Eye (tissue), 1 donor: ENCODE measurements at places on chromosomes 5 and 9.
A peak's percentile ranks its signal among the peaks of the same experiment; 100 is the strongest.

GRCh38 chr5:28473531-28474107 lies 1435.2 kb upstream of the CDH9 start:
- peak; percentile 3 for DNase-seq

- DNase-seq, result peak; percentile 45
Observed at GRCh38 chr5:51465165-51465564, 81.9 kb downstream of the ISL1 start.

DNA sequence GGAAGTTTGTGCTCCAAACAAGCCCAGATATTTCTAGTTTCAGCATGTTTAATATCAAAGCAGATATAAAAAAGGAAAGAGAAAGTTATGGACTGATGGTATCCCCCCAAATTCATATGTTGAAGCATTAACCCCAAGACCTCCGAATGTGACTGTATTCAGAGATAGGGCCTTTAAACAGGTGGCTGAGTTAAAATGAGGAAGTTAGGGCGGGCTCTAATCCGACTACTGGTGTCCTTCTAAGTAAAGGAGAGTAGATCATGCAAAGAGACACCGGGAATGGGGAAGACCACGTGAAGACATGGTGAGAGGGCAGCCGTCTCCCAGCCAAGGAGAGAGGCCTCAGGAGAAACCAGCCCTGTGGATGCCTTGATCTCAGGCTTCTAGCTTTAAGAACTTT lies 324.1 kb upstream of the KIF2A start:
- DNase-seq, result no peak

GRCh38 chr9:4238522-4238921 lies 61.3 kb downstream of the GLIS3 start:
- no peak for DNase-seq

DNA sequence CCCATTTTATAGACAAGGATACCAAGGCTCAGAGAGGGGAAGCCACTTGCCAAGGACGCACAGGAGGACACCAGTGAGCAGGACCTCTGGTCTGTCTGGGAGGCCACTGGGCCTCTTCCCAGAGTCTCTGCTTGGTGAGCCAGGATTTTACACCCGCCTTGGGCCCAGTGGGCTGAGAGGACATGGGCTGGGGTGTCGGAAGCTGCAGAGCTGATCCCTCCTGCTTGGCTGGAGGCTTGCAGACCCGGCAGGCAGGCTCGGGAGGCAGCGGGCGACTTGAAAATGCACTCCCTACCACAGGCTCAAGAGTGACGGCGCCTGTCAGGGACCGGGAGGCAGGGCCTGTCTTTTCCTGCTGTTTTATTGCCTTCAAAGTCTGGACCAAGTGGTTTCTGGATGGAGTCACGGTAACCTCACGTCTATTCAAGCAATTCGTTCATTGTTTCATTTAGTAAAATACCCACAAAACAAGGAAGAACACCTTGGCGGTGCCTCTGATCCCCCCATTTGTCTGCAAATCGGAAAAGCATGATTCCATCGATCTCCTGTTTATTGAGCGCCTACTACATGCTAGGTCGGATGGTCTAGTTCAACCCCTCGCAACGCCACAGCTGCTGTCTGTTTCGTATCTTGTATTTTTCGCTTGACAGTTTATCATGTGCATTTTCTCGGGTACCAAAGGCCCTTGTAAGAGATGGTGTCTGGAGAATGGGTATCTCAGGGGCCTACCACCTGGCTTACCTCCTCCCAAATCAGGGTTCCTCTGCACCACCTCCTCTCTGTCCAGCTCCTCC lies 108.1 kb upstream of the IER5L start:
- DNase-seq, result no peak

DNA sequence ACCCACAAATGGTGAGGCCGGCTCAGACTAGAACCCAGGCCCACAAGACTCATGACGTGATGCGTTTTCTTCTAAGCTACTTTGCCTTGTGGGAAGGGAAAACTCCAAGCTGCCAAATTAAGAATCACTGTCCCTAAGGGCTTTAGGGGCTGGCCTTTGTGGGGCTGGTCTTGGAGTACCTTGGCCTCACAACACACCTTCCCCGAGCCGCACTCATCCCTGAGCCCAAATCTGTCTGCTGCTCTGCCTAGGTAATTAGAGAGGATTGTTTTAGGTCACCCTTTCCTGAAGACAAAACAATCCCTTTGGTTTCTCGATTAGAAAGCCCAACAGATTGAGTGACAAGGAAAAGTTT lies 137.3 kb downstream of the SEMA6A start:
- no peak for DNase-seq

- DNase-seq, result no peak
Observed at GRCh38 chr9:87393706-87394230, 103.9 kb upstream of the DAPK1 start.
